ENCODE measurements at places on chromosomes 2 and 18.

DNA sequence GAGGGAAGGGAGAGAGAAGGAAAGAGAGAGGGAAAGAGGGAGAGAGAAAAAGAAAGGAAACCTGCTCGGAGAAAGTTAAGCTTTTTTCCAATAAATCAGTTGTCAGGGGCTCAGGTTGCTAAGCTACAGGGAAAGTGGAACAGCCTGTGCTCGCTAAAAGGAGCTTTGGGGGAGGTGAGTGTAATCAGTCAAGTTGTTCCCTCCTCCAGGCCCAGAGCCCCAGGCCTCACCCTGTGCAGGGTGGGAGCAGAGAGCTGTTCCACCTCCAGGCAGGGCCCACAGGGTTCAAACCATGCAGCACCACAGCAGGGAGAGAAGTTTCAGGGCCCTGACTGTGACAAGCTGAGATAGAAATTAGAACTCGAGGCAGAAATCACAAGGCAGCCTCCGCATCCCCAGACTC is 56.4 kb upstream of the PPP1CB start:
- no peak for DNase-seq

DNA sequence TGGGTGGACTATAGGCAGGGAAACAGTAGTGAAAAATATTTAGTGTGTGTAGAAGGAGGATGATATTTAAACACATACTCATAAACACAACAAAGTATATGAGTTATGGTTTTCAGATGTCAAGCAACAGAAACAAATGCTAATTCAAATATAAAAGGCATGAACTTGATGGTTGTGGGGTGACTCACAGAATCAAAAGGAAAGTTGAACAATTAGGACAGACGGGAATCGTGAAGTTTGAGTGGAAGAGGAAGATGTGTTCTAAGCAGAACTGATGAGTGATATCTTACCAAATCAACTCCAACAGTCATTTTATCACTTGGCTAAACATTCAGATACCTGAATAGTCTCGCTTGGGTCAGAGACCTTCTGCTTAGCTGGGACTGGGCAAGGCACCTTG is 53.6 kb upstream of the ITGA6 start:
- no peak for DNase-seq

GRCh38 chr2:5803547-5803946 is 111.4 kb downstream of the SOX11 start:
- DNase-seq: no peak

DNA sequence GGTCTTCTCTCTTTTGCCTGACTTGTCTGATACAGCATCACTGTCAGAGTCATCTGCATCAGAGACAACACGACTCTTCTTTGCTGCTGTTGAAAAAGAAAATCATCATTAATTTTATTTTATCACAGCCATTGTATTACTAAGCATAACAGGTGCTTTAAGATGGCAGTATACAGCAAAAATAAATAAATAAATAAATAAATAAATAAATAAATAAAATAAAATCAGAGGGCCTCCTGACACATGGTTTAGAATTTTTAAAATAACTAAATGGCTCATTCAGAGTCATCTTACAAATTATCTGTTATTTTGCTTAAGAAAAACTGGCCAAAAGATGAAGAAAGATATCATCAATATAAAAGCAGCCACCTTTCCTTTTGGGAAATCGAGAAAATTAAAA is 22.8 kb downstream of the IWS1 start:
- no peak for DNase-seq

- no peak for DNase-seq
These were observed 65.6 kb upstream of the SCN1A start for GRCh38 chr2:166193407-166193806.

DNA sequence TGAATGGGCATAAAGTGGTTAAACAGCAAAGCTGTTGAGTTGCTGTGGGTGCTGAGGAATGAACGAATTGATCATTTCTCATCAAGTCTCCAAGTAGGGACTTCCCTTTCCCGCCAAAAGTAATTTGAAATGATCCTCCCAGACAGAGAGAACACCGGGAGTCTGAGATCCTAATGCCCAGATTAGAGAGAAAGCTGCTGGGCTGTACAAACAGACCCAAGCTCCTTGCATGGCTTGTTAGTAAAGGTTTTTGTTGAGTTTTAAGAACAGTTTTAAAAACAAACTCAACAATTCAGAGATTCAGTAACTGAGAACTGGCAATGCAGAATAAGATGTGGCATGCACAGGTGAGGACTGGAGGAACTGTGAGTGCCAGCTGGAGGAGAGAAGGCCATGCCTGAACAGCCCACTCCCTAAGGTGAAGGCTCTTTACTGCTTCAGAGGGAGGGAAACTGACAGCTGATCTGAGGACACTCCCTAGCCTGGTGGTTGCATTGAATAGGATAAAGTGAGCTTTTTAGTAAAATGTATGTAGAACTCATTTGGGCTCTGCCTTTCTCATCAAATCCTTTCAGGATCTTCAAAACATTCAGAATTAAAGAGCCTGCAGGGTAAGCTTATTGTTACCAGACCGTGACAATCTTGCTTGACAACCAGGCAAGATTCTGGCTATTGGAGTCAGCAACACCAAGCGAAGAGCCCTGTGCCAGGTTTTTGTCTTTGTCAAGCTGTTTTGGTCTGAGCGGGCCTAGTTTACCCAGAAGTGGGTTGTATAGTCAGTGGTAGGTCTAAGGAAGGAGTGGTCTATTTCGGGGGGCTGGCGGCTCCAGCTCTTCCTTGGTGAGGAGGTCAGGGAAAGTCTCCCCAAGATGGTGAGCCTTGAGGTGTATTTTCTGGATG is 63.2 kb upstream of the IGFBP5 start:
- DNase-seq: no peak

DNA sequence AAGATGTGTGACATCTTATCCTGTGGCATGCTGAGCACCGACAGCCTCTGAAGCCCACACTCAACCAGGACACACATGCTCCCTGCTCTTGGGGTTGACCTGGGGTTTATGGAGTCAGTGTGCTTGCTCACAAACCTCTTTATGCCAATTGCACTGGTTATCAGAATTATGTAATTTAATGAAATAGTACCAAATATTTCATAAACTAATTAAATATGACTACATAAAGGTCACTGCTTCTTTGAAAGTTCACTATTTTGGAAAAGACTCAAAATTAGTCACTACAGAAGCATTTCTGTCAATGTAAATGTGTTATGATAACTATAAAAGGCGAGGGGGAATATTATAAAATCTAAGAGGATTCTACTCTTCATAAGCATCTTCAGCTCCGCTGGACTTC is 76.7 kb downstream of the FHOD3 start:
- DNase-seq: no peak

- DNase-seq: no peak
These were observed 151.3 kb upstream of the NCK2 start for GRCh38 chr2:105593221-105593967.

DNA sequence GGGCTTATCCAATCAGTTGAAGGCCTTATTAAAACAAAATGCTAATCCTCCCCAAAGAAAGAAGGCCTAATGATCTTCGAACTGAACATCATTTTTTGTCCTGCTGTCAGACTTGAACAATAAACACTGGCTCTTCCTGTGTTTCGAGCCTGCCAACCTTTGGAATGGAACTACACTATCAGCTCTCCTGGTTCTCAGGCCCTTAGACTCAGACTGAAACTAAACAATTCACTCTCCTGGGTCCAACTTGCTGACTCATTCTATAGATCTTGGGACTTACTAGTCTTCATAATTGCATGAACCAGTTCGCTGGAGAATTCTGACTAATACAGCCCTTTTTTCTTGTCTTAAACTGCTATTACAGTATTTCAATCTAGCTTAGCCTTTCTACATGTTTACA is 235.2 kb downstream of the LNPK start:
- DNase-seq: no peak

- DNase-seq: no peak
These were observed 185.4 kb upstream of the GLI2 start for GRCh38 chr2:120550282-120550681.

DNA sequence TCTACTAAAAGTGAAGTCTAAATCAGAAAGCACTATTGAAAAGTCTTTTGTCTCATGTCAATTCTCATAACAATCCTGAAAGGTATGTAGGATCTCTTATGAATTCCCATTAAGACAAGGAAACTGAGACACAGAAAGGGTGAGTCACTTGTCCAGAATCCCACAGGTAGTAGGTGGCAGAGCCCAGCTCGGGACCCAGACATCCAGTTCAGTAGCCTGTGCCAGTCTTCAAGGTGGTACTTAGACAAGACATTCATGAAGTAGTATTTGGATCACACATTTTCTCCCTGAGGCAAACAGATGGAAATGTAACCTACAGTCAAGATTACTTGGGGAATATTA is 14.8 kb upstream of the PARD3B start:
- no peak for DNase-seq

- DNase-seq: no peak
These were observed 263.2 kb downstream of the KCNJ3 start for GRCh38 chr2:154961676-154962075.

- DNase-seq: no peak
These were observed 280.2 kb downstream of the CTNNA2 start for GRCh38 chr2:79793006-79793405.

GRCh38 chr2:54724560-54725342 is 1.3 kb downstream of the EML6 start:
- DNase-seq: peak; percentile 26
